ENCODE measurements at places on chromosomes 7 and 10.
A peak's percentile ranks its signal among the peaks of the same experiment; 100 is the strongest.

DNA sequence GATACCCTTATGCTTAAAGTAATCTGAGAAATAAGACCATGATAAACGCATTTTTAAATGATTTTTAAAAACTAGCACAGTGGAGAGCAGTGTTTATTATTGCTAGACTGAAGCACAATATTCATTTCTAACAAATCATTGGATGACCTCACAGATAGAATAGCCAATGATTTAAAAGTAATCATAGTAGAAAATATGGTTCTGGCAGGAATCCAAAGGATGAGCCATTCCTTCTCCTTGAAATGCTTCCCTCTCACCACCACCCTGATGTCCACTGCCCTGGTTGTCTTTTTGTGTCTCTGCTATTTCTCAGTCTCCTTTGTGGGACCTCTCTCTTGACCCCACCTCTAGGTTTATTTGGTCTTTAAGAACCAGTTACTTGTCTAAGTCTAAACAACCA, 64.9 kb downstream of the PRKG1 start:
- no peak for DNase-seq

- no peak for DNase-seq
Observed at GRCh38 chr10:101066146-101066895, 4.5 kb downstream of the KAZALD1 start.

DNA sequence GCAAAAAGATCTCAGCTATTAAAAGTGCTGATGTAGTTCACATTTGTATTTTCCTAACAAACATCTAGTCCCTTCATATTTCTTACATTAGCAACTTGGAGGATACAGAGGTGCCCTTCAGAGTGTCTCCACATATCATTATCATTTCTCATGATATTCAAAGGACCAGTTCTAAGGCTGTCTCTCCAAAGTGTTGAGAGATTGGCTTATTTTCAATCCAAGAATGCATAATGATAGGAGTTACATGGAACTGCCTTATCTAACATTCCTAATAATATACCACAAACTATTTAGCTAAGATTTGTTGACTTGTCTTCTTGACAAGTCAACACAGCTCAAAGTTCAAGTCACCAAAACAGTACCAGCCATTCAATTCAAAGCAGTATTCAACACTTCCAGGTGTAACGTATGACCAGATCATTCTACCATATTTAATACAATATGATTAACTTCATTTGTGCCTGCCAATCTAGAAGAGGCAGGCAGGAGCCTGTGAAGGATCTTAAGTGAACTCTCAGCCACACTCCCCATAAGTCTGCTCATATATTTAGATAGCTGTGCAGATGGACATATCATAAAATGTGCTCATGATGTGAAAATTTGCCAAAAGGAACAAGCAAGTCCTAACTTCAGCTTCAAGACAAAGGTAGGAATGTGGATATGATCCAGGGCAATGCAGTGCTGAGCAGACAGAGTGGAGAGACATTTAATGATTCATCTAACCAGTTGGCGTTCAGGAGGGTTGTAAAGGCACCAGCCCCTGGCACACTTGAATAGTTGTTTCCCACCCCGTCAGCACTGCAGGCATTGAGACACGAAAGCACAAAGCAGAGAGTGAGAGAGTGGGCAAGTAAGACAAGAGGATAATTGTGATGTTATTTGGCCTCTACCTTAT, 108.3 kb downstream of the MTERF1 start:
- no peak for DNase-seq

DNA sequence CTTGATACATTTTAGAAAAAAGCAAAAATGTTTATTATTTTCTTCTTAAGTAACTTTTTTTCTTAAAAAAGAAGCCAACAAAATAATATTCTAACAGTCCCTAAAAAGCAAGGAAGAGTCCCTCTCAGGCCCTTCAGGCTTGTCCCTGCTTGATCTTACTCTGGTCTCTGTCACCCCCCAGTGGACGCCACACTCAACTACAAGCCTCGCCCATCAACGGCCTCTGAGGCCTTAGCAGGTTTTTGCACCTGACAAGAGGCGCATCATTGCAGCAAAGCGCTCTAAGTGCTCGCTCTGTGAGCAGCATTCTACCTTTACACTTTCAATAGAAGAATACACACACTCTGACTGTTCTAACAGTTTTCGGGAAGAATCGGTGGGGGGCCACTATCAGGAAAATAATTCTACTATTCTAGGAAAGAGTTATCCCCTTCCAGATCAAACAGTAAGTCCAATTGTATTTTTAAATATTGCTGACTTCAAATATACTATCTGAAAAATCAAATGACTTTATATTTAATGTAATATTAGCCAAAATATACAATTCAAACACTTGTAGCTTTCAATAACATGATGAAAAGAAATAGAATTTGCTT, 139.2 kb downstream of the USP6NL start:
- DNase-seq, result peak; percentile 36

DNA sequence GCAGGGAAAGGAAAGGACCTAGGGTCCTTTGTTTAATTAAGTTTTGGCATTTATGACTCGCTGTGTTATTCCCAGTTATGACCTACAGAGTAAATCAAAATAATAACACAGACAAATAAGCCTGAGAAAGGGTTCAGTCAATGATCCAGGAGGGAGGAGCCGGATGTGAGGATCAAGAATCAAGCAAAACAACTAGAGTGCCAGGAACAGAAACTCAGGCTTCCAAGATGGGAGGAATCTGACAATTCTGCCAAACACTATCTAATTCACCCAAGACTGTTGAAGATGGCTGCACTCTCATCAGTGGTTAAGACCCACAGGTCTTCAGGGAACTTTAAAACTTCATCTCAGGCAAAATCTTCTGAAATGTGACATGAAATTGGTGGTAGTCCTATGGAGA, 50.3 kb upstream of the PIP4K2A start:
- DNase-seq, result no peak

GRCh38 chr7:32905175-32905662, 13.7 kb upstream of the KBTBD2 start:
- DNase-seq, result peak; percentile 44

DNA sequence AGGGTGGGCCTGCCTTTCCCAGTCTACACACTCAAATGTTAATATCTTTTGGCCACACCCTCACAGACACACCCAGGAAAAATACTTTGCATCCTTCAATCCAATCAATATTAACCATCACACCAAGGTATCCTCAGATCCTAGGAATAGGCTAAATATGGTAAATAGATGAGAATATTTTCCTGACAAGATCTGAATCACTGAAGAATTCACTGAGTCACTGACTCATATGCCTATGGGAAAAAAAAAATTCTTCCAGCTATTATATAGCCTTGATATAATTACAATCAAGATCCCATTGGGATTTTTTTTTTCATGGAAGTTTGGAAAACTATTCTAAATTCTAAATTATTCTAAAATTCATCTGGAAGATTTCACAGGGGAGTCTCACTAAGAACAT, 65.8 kb downstream of the INHBA start:
- DNase-seq, result no peak
